Dermis microvascular lymphatic vessel endothelial cell (primary cell): ENCODE measurements at places on chromosomes 13 and 19. TPM values are rescaled to one million over a fixed set of nuclear protein-coding genes. Genes with fewer than 3 reads are reported as not detected.

PSG6 gene
- total RNA-seq: not detected in 2 replicates

ZNF726 gene
- total RNA-seq: 3.5 and 4.6 TPM in 2 replicates

GSX1 gene
- total RNA-seq: not detected in 2 replicates

MBD3L2 gene
- total RNA-seq: not detected in 2 replicates

OR7D2 gene
- total RNA-seq: under 0.01 and 0.25 TPM in 2 replicates

GADD45B gene
- 42.0 and 107 TPM in 2 replicates for total RNA-seq

CD79A gene
- 0.13 and 0.25 TPM in 2 replicates for total RNA-seq

KIR2DL3 gene
- not detected in 2 replicates for total RNA-seq

LILRB2 gene
- total RNA-seq: not detected in 2 replicates

ATCAY gene
- under 0.01 TPM in 1 of 2 replicates, not detected in the other for total RNA-seq

NKPD1 gene
- 0.13 TPM in 2 replicates for total RNA-seq

ACTMAP gene
- 0.26 and 0.76 TPM in 2 replicates for total RNA-seq

CLEC17A gene
- not detected in 2 replicates for total RNA-seq

OSCAR gene
- total RNA-seq: under 0.01 TPM in 1 of 2 replicates, not detected in the other

PSG3 gene
- under 0.01 and 0.13 TPM in 2 replicates for total RNA-seq

NOTCH3 gene
- 0.13 and 0.89 TPM in 2 replicates for total RNA-seq

PINLYP gene
- total RNA-seq: 4.2 and 4.5 TPM in 2 replicates

VASP gene
- 51.1 and 71.5 TPM in 2 replicates for total RNA-seq

LRRC25 gene
- not detected in 2 replicates for total RNA-seq

CGB2 gene
- not detected in 2 replicates for total RNA-seq

FUT1 gene
- 6.0 and 7.7 TPM in 2 replicates for total RNA-seq

CEACAM4 gene
- not detected in 2 replicates for total RNA-seq

KRTDAP gene
- total RNA-seq: not detected in 2 replicates

ZNF846 gene
- 3.6 and 5.1 TPM in 2 replicates for total RNA-seq

KLF12 gene
- 3.0 TPM in 2 replicates for total RNA-seq

TPM4 gene
- total RNA-seq: 424 and 463 TPM in 2 replicates

CSNK1A1L gene
- not detected in 2 replicates for total RNA-seq

C1QTNF9B gene
- not detected in 2 replicates for total RNA-seq

NLRP5 gene
- not detected in 2 replicates for total RNA-seq

IRGC gene
- total RNA-seq: not detected in 2 replicates

PROZ gene
- not detected in 2 replicates for total RNA-seq

LGALS14 gene
- total RNA-seq: not detected in 2 replicates

TLE2 gene
- total RNA-seq: 2.7 and 24.9 TPM in 2 replicates

DCT gene
- total RNA-seq: not detected in 2 replicates

ZNF578 gene
- 0.64 and 1.4 TPM in 2 replicates for total RNA-seq

SLC6A16 gene
- 0.26 and 0.51 TPM in 2 replicates for total RNA-seq

CCDC169 gene
- 0.63 and 1.3 TPM in 2 replicates for total RNA-seq

NCLN gene
- 33.2 and 45.0 TPM in 2 replicates for total RNA-seq

FAM32A gene
- 86.5 and 102 TPM in 2 replicates for total RNA-seq

CASP14 gene
- not detected in 2 replicates for total RNA-seq
